ENCODE measurements at places on chromosomes 4 and X.

DNA sequence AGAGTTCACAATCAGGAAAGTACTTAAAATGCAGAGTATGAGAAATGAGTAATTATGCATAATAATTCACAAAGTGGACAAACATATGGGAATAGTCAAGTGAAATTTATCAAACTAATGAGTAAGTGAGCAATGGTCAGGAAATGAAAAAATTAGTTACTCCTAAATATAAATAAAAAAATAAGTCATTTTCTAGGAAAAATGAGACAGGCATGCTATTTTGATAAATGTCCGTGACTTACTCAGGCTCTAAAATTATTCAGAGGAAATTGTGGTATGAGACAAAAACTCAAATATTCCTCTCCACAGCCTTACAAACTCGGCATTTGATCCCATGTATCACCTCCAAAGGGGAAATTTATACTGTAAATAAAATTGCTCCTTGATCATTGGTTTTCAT is 181.2 kb downstream of the COX18 start:
- H3K36me3 ChIP-seq: no peaks in the 10 kb centered on the region
- no peaks in the 10 kb centered on the region for H3K27me3 ChIP-seq
- H3K4me1 ChIP-seq: no peaks in the 10 kb centered on the region
- no peak overlapping the region for H3K4me3 ChIP-seq

DNA sequence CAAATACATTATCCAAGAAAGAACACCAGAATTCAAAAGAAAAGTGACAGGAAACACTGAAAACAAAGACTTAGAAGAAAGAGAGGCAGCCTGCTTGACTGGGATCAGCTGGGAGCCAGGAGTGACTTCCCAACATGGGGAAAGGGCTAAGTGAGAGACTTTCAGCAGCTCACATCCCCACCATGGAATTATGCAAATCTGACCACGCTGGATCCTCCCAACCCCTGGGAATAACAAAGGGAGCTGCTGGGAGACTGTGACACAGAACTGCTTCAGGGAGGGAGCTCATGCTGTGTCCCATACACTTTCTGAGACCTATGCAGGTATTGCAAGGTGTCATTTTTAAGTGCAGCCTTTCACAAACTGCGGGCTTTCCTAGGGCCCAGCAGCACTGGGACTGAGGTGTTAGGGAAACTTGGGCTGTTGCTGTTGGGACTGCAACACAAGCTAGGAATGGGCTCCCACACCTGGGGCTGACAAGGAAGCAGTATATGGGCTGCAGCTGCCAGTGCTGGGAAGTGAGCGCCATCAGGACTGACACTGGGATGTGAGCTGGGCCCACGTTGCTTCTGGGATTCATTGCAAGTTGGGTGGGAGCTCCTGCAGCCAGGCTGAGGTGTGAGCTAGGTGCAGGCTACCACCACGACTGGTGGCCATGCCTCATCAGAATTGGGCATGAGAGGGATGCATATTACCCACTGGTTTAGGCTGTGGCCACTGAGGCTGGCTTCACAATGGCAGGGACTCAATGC is 139.1 kb downstream of the KDR start:
- H3K4me3 ChIP-seq: no peak overlapping the region
- DNase-seq: no peak
- no peaks in the 10 kb centered on the region for H3K27me3 ChIP-seq
- no peak overlapping the region for H3K27ac ChIP-seq
- no peaks in the 10 kb centered on the region for H3K4me1 ChIP-seq
- H3K36me3 ChIP-seq: no peaks in the 10 kb centered on the region

- H3K4me3 ChIP-seq: no peak overlapping the region
- no peaks in the 10 kb centered on the region for H3K4me1 ChIP-seq
- no peaks in the 10 kb centered on the region for H3K36me3 ChIP-seq
- H3K27ac ChIP-seq: no peak overlapping the region
- no peaks in the 10 kb centered on the region for H3K27me3 ChIP-seq
Observed at GRCh38 chr4:81454499-81454898, 17.2 kb downstream of the RASGEF1B start.

DNA sequence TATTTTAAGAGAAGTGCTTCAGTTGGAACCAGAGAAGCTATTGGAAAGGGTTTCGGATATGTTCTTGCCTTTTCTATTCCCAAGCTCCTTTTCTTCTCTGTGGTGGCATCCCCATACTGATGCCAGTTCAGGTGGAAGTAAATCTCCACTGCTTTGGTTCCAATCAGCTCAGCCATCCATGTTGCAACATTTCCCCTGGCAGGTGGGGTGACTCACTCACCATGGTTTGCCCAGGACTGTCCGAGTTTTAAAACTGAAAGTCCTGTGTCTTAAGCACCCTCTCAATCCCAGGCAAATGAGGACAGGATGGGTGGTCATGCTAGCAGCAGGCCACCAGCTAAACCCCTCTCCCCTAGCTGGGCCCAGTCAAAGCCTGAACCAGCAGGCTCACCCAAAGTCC is 15.1 kb downstream of the RAI2 start:
- H3K27me3 ChIP-seq: no peaks in the 10 kb centered on the region
- DNase-seq: no peak
- no peak overlapping the region for H3K4me3 ChIP-seq
- H3K27ac ChIP-seq: no peak overlapping the region

GRCh38 chrX:124455966-124456365 is 109.6 kb downstream of the SH2D1A start:
- no peak for DNase-seq
- no peak overlapping the region for H3K27ac ChIP-seq
- H3K36me3 ChIP-seq: no peaks in the 10 kb centered on the region
- no peaks in the 10 kb centered on the region for H3K4me1 ChIP-seq
- H3K27me3 ChIP-seq: peaks cover 9% of the 10 kb centered on the region
- H3K4me3 ChIP-seq: no peak overlapping the region

DNA sequence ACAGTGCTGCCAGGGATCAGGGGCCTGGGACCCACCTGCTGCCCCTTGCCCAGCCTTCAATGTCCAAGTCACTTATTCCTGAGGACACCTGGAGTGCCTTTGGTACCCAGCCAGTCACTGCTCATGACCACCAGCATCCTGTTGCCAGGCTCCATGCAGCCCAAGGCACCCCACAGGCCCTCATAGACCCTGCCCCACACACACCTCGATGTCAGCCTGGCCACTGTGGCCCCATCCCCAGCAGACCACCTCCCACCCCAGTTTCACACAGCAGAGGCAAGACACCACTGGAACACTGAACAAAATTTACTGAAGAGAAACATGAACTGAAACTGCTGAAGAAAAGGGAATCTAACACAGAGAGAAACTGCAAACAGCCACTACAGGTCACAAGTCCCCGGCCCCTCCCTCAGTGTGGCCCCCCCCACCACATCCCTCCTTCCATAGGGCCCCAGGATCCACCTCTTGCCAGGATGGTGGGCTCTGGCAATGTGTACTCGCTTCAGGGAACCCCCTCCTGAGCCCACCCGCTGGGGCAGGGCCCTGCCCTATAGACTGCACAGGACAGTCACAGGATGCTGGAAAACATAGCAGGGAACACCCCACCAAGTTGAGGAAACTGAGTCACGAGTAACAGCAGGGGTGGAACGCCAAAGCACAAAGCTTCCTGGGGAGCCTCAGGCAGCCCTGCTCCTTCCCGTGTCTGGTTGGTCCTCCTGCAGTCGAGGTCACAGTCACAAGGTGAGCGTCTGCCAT is 5.2 kb downstream of the PNMA5 start:
- no peaks in the 10 kb centered on the region for H3K36me3 ChIP-seq
- H3K27me3 ChIP-seq: peaks cover 9% of the 10 kb centered on the region
- DNase-seq: no peak
- no peak overlapping the region for H3K4me3 ChIP-seq
- no peak overlapping the region for H3K27ac ChIP-seq

- H3K36me3 ChIP-seq: no peaks in the 10 kb centered on the region
- H3K27me3 ChIP-seq: no peaks in the 10 kb centered on the region
- DNase-seq: no peak
- no peaks in the 10 kb centered on the region for H3K4me1 ChIP-seq
- no peak overlapping the region for H3K27ac ChIP-seq
- no peak overlapping the region for H3K4me3 ChIP-seq
Observed at GRCh38 chr4:55727746-55728145, 91.6 kb upstream of the NMU start.

GRCh38 chr4:159420162-159421057 is 317.5 kb downstream of the RAPGEF2 start:
- no peaks in the 10 kb centered on the region for H3K4me1 ChIP-seq
- no peak overlapping the region for H3K4me3 ChIP-seq
- DNase-seq: no peak
- no peaks in the 10 kb centered on the region for H3K27me3 ChIP-seq
- no peaks in the 10 kb centered on the region for H3K36me3 ChIP-seq

DNA sequence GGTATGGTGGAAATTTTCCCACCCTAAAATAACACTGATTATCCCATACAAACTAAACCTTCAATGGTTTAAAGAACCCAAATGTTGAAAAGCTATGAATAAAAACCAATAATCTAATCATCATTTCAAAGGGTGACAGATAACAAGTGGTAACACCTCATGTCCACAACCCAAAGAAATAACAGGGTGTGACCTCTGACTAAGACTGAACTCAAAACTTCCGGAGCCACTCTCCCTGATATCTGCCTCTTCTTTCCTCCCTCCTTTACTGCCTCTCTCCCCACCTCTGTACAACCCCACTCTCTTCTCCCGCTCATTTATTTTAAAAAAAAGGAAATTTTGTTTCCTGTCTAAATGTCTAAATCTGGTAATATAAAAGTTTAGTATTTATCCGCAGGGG is 11.5 kb downstream of the FBXW7 start:
- H3K27me3 ChIP-seq: no peaks in the 10 kb centered on the region
- no peak for DNase-seq
- no peaks in the 10 kb centered on the region for H3K36me3 ChIP-seq

DNA sequence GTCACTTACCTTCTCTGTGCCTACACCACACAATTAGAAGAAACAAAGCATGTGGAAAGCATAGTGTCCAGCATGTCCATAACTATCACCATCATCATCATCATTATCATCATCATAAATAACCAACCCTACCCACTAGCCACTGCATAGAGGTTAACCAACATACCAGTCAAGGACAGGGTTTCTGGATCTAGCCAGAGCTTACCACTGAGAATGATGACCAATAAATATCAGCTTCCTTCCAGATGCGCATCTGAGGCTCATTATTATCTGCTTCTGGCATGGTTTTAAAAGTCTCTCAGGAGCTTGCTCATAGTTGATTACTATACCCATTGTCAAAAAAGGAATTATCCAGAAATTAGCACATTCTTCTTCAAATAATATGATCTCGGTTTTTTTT is 25.5 kb upstream of the MYOZ2 start:
- no peak for DNase-seq
- peaks cover 23% of the 10 kb centered on the region for H3K4me1 ChIP-seq
- H3K36me3 ChIP-seq: no peaks in the 10 kb centered on the region
- no peaks in the 10 kb centered on the region for H3K27me3 ChIP-seq
- H3K4me3 ChIP-seq: no peak overlapping the region
- H3K27ac ChIP-seq: no peak overlapping the region

- no peaks in the 10 kb centered on the region for H3K27me3 ChIP-seq
- H3K36me3 ChIP-seq: no peaks in the 10 kb centered on the region
- DNase-seq: no peak
- no peaks in the 10 kb centered on the region for H3K4me1 ChIP-seq
Observed at GRCh38 chrX:8906299-8906938, 105.2 kb upstream of the FAM9A start.

DNA sequence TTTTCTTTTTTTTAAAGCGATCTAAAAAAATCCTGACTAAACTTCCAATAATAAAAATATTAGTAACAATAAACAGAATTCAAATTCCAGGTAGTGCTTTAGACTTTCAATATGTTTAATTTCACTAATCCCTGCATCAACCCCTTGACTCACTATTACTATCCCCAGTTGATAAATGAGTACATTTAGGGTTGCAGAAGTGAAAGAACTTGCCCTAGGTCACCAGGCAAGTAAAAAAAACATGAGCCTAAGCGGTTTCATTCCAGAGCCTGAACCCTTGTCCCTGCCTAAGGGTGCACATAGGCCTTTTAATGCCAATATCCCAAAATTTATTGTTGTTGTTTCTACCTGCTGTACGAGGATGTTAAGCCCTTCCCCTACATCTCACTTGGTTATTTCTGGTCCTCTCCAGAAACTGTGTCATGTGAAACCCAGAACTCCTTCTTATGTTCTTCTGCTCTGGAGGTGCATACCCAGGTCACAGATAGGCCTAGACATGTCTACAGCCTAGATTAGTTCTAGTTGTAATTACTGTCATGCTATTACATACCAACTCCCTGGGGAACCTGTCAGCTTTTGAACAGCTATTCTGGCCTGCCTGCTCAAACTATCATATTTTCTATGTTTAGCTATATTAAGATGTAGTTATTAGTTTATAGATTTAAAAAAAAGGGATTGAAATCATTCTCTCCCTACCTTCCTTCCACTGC is 244.5 kb upstream of the PITX2 start:
- no peaks in the 10 kb centered on the region for H3K36me3 ChIP-seq
- no peak overlapping the region for H3K27ac ChIP-seq

GRCh38 chr4:148770848-148771247 is 328.6 kb upstream of the NR3C2 start:
- no peaks in the 10 kb centered on the region for H3K4me1 ChIP-seq
- DNase-seq: no peak
- no peaks in the 10 kb centered on the region for H3K27me3 ChIP-seq

Data from pancreas (tissue), 10 donors.